ENCODE measurements at places on chromosomes 1 and 21.
A peak's percentile ranks its signal among the peaks of the same experiment; 100 is the strongest.

- DNase-seq, result peak; percentile 61
These were observed 3.3 kb upstream of the CNR2 start for GRCh38 chr1:23916209-23917131.

GRCh38 chr1:29640428-29640785 lies 404.1 kb downstream of the PTPRU start:
- DNase-seq, result no peak

- DNase-seq, result no peak
These were observed 41.5 kb downstream of the BACH1 start for GRCh38 chr21:29340228-29340627.

DNA sequence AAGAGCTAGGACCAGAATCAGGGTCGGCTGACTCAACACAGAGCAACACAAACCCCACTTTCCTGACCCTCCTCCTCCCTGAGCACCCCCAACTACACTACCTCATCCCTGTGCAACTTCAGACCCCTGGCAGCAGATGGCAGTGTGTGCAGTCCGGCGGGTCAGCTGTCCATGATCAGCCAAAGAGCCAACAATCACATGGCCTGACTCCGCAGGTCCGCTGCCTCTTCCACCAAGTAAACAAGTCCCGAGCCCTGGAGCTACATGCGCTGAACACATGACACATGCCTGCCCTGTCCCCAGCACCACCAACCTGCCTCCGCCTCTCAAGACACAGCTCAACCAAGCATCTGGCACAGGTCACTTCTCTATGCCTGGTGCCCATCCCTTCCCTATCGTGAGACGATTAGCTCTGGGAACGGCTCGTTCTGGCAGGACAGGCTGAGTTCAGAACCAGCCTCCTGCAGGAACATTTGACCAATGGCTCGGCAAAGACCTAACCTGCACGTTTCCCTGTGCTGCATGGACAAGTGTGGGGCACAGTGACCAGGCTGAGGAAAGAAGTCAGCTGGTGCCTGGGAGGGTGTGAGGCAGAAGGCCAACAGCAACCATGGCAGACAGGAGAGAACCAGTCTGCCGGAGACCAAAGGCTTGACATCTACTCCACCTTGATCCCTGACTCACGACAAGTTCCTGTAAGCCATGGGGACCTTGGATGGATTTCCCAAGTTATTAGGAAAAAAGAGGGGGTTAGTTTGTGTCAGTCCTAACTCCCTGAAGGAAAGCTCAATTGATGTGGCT lies 60.3 kb downstream of the CD46 start:
- no peak for DNase-seq

- no peak for DNase-seq
These were observed 97.9 kb downstream of the GIPC2 start for GRCh38 chr1:78143673-78144072.

GRCh38 chr1:94713472-94714141 lies 106.5 kb upstream of the SLC44A3 start:
- DNase-seq, result no peak

All from naive thymus-derived CD8-positive, alpha-beta T cell (primary cell).